ENCODE measurements at places on chromosomes 12 and 14.

DNA sequence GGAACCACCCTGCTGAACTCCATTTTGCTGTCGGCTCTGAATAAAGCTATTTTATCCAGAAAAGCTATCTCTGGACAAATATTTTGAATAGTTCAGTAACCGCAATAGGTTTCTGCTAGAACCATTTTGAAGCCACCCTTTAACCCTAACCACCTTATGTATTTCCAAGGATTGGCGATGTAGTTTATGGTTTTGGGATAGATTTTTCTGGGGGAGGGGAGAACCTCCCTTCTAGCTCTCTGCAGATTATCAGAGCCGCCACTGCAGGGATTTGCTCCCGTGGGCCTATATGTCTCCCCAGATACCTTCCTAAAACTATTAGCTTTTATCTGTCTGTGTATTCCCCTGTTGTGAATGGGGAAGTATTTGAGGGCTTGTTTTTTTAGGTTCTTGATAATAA, 1.8 kb upstream of the TUBA1B start:
- DNase-seq, result no peak

DNA sequence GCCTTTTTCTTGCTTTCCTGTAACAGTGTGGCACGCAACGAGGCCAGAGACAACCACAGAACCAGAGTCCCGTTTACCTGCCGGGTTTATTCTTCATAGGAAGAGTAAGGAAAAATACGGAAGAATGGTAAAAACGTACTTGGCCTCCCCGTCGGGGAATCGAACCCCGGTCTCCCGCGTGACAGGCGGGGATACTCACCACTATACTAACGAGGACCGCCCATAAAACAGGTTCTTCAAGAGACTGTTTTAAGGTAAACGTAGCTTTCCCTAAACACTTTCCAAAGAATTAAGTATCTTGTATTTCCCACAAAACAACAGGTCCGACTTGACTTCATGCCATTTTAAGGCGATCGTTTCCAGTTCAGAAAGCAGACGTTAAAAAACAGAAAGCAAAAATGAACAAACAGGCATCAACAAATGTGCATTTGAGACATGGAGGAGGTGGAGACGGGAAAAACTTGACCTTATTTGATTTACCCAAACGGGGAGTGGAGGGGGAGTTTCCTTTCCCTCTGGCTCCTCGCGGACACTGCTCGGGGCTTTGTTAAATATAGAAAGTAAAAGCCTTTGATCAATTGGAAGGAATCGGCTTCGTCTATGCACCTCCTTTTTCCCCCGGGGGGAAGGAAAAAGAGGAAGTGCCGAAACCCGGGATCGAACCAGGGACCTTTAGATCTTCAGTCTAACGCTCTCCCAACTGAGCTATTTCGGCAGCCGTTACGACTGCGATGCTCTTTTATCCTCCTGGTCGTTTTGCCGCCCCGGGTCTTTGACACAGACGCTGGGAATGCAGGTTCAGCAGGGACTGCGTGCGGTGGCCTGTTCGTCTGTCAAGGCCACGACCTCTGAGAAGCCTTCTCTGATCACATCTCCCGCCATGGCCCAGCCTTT, 13.0 kb upstream of the UBC start:
- peak; percentile 97 for DNase-seq

- DNase-seq, result no peak
Measured at GRCh38 chr12:114981036-114981435, 297.1 kb upstream of the TBX3 start.

- DNase-seq, result no peak
Measured at GRCh38 chr14:45332360-45332988, 79.5 kb upstream of the MIS18BP1 start.

DNA sequence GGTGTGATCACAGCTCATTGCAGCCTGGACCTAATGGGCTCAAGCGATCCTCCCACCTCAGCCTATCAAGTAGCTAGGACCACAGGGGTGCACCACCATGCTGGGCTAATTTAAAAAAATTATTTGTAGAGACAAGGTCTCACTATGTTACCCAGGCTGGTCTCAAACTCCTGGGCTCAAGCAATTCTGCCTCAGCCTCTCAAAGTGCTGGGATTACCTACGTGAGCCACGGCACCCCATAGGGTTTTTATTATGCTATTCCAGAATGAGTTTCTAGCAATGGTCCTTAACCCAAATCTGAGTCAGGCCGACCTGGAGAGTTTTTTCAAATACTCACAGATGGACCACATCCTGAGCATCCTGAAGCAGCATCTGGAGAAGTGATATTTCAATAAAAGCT, 159.8 kb downstream of the CPNE8 start:
- no peak for DNase-seq

DNA sequence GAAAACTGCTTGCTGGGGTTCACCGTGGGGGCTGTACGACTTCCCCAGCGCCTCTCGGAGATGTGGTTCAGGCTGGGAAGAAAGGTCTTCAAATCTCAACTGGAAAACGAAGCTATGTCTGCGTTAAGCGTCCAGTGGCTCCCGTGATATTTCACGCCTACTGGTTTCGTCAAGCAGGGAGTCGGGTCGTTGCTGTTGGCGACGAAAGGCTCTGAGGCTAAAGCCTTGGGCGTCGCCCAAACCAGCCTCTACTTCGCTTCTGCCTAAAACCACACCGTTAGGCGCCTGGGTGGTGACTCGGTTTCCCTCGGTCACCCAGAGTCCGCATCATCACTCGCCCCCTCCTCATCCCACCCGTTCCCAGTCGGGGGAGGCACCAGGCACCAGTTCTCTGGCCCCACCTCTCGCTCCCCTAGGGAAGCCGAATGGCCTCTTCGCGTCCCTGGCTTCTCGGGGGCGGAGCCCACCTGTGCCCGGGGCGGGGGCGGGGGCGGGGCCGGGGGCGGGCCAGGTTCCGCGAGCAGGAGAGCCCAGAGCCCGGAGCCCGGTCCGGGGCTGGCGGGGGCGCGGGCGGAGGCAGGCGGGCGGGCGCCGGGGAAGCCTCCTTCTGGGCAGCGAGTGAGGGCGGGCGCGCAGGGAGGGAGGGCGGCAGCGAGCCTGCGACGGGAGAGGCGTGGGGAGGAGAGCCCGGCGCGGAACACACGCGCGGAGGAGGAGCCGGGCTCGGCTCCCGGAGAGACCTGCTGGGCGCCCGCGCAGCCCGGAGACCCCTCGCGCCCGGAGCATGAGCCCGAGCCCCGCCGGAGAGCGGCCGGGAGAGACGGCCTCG, at the start of gene B4GALNT3:
Gene B4GALNT3, plus strand, starts transcription at position 510 of the 829 bp plus-strand sequence. CDS start 438 bp downstream, outside the sequence.
- DNase-seq, result no peak

DNA sequence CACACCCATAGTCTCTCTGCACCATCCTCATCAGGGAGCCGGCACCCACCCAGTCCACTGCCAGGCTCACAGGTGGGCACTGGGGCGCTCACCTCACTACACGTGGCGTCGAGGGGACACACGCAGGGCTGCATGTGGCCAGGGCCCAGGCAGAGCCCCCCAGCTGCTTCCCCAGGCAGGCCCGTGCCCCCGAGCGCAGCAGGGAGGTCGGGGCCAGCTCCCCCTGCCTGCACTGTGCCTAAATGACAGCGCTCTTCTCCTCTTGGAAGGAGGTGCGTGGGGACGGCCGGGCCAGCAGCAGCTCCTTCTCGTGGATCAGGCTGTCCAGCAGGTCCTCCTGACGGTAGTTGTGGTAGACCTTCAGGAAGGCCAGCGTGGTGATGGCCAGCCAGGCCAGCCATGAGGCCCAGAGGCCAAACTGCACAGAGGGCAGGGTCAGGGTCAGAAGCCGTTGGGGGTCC, 11.3 kb downstream of the TMEM179 start:
- no peak for DNase-seq

GRCh38 chr14:56555921-56556570, 23.6 kb upstream of the TMEM260 start:
- DNase-seq, result no peak

DNA sequence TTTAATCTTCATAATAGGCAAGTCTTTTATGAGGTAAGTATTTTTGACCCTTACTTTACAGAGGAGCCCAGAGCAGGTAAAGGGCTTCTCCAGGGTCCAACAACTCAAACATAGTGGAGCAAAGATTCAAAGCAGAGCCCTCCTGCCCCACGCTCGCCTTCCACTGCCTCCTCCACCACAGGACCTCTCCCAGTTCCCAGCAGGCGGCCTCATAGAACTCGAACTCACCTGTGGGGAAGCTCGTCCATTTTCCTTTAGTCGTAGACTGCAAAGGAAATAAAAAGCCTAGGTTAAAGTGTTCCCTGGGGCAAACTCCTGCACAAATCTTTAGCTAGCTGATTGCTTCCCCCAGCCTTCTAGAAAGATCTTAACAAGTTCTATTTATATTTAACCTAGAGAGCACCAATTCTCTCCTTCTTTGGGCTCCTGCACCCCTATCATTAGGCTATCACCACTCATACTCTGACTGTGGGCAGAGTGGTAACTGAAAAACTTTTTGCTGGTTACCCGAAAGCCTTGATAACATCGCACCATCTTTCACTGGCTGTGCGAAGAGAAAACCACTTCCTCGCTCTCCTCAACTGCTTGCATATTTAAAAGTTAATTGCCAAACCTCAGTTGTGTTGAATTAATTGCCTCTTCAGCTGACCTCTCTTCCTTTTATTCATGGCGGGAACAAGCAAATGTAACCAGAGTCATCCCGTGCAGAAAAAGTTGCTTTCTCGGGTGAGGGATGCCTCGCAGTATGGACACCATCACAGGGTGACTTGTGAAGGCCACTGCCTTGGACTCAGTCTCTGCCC, 299.6 kb downstream of the DPF3 start:
- no peak for DNase-seq

DNA sequence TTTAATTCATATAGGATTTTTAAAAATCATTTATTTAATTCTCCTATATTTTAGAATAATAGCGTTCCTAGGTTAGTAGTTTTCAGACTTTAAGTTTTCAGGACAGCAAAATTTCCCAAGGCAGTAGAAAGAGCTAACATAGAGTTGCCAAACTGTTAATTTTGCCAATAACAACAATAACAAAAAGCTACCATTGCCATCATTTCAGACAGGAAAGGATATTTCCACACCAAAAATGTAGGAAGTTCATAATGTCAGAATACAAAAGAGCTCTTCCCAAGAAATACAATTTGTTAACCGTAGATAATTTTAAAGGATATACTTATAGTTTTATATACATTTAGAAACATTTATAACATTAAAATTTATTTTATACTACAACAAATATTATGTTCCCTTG, 81.4 kb upstream of the EEA1 start:
- no peak for DNase-seq

DNA sequence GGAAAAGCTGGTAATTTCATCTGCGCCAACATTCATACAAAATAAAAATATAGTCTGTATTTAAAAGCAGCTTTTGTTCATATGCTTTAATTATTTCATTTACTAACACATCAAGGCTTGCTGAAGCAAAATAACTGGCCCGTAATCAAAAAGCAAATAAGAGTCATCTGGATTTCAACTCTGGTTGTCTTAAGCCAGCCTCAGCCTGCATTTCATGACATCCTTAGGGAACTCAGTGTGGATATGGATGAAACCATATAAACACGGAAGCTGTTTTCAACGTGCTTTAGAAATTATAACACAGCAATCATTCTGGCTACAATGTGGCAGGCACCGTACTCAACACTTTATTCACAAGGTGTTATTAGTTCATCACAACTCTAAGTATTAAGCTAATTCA, 852 bp downstream of the COX16 start:
- no peak for DNase-seq

DNA sequence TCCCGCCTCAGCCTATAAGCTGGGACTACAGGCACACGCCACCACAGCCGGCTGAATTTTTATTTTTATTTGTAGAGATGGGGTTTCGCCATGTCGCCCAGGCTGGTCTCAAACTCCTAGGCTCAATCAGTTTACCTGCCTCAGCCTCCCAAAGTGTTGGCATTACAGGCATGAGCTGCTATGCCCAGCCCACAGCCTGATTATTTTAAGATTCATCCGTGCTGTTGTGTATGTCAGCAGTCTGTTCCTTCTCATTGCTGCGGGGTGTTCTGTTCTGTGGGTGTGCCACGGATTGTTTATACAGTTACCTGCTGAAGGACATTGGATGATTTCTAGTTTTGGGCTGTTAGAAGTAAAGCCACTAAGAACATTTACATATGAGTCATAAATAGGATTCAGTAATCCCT, 9.6 kb upstream of the EP400 start:
- DNase-seq, result no peak

DNA sequence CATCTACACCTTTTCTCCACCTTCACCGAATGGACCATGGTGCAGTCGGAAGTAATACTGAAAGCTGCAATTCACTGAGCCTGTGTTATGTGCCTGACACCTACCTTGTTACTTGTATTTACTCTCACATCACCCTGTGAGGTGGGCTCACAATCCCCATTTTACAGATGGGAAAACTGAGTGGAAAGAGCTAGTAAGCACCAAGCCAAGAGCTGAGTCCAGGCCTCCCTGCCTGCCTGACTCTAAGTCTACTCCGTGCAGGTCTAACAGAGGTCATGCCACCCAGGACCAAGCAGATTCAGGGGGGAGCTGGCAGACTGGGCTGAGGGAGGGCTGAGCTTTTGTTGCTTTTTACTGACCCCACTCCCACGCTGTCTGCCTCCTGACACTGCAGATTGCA, 29.1 kb upstream of the TC2N start:
- no peak for DNase-seq

DNA sequence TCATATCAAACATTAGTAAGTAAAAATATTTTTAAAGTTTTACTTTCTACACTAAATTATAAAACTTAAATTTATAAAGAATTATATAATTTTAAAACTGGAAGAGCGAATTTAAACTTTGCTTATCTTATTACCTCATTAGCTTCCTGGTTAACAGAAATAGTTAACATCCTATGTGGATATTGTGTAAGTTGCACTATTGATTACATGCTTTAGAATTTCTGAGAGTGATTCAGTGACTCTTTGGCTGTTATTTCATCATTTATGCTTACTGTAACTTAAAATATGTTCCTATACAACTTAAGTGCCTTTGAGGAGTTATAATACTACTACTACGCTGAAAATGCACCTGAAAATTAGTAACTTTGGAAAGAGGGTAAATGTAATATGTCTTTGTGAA, 101.4 kb downstream of the FOXA1 start:
- DNase-seq, result no peak

- DNase-seq, result no peak
Measured at GRCh38 chr14:74133833-74134481, 49.2 kb downstream of the LIN52 start.

DNA sequence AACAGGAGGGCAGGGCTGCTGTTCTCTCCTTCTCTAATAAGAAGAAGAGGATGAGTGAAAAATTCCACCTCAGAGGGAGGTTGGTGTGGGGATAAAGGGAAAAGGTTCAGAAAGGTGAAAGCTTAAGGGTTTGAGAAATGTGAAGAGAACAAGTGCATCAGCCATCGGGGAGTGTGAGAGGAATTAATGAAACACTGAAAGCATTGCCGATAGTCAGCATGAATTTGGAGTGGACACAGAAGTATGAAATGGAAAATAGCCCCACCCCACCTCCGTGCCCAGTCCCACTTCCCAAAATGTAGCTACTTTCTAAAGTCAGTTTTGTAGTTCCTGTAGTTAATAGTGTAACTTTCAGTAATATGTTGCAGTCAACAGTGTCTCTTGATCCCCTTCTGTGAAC, 33.4 kb downstream of the DIP2B start:
- DNase-seq, result no peak

GRCh38 chr12:88325076-88325815, 183.1 kb downstream of the TMTC3 start:
- no peak for DNase-seq

DNA sequence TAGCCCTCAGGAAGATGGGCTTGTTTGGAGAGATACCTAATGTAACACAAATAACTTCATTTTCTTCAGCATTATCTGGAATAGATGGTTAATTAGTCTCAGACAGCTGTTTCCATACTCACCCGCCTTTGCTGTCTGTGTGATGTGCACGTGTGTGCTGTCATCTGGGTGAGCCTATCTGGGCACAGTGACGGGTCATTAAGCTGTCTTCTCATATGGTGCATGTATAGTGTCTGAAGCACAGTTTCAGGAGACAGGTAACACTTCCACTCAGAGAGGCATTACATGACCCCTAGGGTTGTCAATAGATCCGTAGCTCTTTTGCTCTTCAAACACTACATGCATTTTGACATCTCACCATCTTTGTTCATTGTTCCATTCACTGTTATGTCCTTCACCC, 493.3 kb downstream of the APAF1 start:
- DNase-seq, result no peak
